Fibroblast of skin of right biceps (primary cell): ENCODE measurements at places on chromosomes 7 and 10.

GRCh38 chr10:33157103-33157502, 177.4 kb downstream of the NRP1 start:
- DNase-seq = peak; percentile 89

DNA sequence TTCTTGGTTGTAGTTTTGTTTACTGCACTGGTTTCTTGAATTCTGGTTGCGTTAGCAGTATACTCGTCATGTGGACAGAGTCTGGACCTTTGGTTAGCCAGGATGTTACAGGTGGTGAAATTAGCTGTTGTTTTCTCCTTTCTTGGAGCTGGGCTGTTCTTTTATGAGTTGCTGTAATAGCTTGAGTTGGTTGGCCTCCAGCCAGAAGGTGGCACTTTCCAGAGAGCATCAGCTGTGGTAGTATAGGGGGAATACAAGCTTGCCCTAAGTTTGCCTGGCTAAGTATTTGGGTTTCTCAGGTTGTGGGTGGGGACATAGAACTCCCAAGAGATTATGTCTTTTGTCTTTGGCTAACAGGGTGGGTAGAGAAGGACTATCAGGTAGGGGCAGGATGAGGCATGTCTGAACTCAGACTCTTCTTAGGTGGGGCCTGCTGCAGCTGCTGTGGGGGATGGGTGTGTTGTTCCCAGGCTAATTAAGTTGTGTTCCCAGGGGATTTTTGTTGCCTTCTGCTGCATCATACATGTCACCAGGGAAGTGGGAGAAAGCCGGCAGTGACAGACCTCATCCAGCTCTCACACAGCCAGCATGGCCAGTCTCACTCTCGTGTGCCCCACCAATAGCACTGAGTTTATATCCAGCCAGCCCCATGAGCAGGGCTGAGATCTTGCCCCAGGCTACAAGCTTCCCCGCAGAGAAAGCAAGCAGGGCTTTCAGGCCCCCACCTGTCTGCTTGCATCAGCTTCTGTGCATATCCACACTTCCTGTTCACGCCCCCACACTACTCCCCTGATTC, 246.7 kb upstream of the TPK1 start:
- DNase-seq = no peak

DNA sequence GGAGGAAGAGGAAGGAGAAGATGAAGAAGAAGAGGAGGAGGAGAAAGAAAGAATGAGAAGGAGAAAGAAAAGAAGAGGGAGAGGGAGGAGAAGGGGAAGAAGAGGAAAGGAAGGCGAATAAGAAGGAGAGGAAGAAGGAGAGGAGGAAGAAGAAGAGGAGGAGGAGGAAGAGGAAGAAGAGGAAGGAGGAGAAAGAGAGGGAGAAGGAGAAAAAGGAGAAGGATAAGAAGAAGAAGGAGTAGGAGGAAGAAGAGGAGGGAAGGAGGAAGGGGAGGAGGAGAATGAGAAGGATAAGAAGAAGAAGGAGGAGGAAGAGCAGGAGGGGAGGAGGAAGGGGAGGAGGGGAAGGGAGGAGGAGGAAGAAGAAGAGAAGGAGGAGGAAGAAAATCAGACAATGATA, 149.2 kb upstream of the LYZL2 start:
- DNase-seq = no peak

DNA sequence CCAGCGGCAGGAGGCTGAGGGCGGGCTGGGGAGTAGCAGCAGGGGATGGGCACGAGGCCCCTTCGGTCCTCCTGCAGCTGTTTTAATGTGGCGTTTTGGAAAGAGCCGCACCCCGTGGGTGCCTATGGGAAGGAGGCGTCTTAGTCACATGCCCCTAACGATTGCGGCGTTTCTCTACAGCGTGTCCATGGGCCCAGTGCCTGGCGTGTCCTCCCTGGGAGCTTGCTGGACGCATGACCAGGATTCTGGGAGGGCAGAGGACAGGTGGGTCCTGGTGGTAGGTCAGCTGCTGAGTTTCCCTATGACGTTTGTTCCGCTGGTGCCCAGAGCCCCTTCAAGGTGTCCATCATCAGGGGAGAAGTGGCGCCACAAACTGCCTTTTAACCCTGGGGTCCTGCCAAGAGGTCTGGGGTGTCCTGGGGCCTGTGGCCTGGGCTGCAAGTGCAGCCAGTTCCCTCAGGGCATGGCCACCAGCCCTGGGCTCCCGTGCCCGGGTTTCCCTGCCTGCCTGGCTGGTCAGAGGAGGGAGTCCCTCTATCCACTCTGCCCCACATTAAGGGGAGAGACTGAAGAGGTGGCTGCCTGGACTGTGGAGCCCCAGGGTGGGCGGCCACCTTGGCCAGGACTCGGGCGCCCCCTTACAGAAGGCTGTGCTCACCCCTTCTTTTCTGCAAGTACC, 48.7 kb downstream of the PWWP2B start:
- DNase-seq = no peak
